ENCODE measurements at places on chromosomes 4 and X.

DNA sequence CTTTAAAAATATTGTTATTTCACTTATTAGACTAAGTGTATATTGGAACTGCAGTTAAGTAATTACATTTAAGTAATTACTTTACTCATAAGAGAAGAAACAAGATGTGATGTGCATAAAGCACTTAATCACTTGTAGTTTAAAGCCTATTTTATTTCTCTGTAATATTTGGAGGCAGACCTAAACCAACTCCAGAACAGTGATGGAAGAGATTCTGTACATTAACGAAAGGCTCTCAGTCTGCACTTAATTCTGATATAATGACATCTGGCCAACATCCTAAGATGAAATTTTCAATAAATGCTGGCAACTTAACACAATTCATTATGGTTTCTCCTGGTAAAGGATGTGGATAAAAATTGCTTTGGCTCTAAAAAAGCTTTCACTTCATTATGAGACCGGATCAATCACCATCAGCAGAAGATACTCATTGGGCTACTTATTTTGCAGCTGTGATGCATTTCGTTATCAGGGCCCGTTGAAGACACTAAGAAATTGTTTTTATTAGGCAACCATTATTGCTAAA is 342.6 kb downstream of the C4orf33 start:
- no peak for DNase-seq

GRCh38 chr4:177555007-177555574 is 112.9 kb upstream of the AGA start:
- DNase-seq = no peak

DNA sequence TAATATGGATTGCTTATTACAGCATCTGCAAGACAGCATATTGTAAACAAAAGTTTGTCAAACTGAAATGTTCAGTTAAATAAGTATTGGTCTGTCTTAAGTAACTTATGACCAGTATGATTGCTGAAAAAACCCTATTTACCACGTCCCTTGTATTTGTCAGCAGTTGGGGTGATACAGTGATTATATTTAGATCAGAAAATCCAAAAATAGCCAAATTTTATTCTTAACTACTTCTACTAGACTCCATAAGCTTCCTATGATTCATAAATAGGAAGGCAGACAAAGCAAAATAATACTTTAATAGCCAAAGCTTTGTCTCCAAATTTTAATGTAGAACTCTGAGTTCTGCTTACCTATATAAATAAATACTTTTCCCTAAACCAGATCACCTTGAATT is 45.3 kb downstream of the TBCK start:
- DNase-seq = no peak

GRCh38 chrX:144840616-144841015 is 406.7 kb upstream of the SPANXN1 start:
- DNase-seq = no peak

GRCh38 chrX:148917441-148917840 is 417.0 kb downstream of the AFF2 start:
- DNase-seq = no peak

DNA sequence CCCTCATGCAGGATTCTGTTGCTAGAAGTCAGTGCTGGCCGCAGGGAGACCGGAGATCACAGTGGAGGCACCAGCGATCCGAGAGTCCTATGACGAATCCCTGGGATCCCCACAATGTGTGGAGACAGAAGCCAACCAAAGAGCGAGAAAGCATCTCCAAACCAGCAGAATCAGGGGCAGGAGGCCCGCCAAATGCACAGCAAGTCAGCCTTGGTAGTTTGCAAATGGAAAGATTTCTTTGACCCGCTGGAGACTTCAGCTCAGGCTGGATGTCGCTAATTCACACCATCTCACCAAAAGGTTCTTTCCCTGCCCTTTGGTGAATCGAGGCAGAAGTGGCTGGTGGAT is 505 bp upstream of the PKD2 start:
- no peak for DNase-seq

GRCh38 chr4:88478247-88478646 is 21.3 kb downstream of the HERC5 start:
- DNase-seq = no peak

DNA sequence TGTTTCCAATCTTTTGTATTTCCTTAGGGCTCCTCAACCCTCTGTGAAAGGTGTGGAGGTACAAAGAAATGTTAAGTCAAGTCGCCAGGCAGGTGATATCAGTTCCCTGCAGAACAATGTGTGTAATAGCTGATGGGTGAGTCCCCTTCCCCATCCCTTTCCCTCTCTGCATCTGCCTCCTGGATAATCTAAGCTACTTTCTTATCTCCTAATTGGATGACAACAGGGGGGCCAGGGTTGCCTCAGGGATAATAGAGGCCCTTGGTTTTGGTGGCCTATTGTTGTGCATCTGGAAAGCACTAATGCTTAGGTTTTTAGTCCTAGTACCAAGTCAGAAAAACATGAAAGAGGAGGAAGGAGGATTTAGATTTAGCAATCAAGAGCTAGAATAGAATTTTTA is 29.1 kb downstream of the MAGED1 start:
- no peak for DNase-seq

- no peak for DNase-seq
Measured at GRCh38 chr4:143185253-143186107, 763 bp downstream of the USP38 start.

- peak; percentile 66 for DNase-seq
Measured at GRCh38 chr4:64271601-64272081, 137.6 kb downstream of the TECRL start.

- DNase-seq = no peak
Measured at GRCh38 chr4:138540056-138540800, 298.1 kb upstream of the SLC7A11 start.

DNA sequence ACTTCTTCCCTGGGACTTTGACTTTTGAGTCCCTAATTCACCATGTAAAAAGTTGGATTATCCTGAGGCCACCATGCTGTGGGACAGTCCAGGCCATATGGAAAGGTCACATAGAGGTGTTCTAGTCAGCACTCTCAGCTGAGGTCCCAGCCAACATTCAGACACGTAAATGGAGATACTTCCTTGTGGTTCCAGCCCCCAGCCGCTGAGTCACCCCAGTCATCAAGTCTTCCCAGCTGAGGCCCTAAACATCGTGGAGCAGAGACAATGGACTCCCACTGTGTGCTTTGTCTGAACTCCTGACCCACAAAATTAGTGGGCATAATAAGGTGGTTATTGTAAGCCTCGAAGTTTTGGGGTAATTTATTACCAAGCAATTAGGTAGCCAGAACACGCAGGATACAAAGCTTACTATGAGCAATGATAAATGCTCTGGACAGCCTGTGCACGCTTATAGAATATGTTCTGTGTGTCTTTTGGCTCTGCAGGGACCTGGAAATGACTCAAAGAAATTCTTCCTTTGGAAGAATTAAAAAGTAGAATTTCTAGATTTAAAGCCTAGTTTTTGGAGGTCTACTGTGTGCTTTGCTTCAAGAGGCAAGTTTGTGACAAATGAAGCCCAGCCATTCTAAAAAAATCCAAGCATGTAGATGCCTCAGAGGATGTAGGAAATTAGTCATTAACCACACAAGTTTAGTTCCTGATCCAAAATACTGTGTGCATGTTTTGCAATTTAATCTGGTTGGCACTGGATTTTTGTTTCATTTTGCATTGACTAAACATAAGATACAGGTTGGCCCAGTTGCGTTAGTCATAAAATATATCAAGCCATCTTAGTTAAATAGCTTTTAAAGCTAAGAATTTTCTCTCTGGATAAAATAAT is 33.2 kb upstream of the SLC9A7 start:
- peak; percentile 27 for DNase-seq

GRCh38 chr4:2077537-2078460 is 18.7 kb downstream of the NAT8L start:
- no peak for DNase-seq

DNA sequence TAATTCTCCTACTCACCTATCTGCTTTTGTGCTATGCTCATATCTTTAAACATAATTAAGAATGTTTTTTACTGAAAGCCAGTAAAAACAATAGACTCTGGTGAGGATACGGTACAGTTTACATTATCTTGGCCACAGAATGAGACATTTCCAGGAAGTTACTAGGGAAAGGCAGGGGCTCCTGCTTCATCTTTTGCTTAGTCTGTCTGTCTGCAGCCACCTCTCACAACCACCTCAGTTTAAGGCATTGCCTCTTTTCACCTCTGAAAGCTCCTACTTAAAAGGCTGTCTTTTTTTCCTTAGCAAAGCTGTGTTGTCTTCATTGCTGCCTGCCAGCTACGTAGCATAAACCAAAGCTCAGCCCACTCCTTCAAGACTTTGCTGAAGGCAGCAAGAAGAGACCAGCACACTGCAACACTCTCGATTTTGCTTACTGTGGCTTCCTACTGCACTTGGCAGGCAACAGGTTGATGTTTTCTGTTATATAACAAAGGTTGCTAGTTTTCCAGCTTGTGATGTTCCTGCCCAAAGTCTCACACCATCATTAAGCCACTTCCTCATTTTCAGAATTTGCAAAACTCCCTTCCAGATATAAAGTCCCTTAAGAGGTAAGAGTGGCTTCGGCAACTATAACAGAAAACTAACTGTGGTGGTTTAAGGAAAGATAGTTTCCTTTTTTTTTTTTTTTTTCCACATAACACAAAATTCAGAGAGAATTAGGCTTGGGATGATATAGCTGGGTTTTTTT is 432.9 kb downstream of the GRXCR1 start:
- no peak for DNase-seq

DNA sequence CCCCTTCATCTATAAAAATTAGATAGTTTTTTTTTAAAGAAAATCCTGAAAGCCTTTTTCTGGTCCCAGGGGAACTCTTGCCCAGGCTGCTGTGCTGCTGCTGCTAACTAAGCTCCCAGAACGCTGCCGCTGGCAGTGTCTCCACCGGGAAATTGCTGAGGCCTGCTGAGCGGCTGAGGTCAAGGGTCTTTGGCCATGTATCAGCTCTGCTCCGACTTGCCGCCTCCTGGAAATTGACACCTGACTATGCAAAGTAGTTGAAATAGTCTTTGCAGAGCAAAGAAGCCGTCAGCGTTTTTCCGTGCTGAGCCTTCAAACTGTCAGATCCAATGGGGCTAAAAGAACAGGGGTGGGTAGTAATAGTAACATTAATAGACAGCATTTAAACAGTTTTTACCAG is 839 bp downstream of the QDPR start:
- DNase-seq = no peak

GRCh38 chr4:78014889-78015886 is 41.9 kb upstream of the FRAS1 start:
- DNase-seq = no peak

DNA sequence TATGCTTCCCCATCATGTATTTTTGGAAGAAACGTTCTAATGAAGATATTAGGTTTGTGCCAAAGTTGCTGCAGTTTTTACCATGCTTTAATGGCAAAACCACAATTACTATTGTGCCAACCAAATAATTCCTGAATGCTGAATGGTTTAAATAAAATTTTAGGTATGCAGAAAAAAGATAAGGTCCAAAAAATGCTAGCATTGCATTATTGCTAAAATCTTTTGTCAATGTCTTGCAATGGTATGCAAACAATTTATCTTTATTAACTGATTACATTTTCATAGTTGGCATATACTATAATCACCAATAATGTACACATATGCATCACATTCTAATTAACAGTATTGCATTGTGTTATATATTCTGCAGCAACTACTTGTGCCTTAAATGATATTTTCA is 1657.4 kb upstream of the IGFBP7 start:
- DNase-seq = no peak

DNA sequence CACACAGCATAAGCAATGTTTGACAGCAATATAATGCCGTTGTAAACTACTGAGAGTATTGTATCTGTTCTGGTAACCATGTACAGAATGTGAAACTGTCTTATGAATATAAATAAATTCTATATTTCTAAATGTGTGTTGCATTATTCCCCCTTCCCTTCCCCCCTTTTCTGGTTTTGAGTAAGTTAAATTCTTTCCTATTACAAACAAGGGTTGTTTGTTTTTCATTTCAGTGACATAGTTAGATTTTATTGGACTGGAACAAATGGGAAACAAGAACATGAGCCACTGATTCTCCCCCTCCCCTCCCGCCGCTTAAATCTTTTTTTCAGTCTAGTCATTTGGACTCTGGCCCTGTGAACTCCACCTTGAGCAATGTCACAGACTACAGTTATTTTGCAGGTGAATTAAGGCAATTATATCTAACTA is 69.8 kb downstream of the GPAT3 start:
- no peak for DNase-seq

DNA sequence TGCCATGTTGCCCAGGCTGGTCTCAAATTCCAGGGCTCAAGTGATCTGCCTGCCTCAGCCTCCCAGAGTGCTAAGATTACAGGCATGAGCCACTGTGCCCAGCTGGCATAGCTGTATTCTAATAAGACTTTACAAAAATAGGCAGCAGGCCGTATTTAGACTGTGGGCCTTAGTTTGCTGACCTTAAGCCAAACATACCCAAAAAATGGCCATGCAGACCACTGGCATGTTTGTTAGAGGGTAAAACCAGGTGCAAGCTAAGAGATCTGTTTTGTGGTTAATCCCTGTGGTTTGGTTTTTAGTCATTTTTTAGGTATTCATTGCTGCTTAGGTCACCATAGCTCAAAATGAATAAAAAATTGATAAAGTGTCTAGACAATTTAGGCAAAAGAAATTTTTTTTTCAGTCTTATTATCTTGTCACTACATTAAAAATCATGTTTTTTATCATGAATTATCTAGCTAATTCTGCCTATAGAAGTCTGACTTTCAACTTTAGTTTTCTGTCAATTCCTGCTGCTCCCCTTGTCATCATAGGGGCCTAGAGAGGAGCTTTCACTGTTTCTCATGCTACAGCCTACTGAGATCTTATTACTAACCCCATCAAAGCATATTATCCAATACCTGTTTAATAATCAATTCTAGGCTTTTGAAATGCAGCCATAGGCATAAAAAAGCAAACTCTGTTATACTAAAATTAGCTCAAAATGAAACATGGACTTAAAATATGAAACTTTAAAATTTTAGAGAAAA is 7.5 kb upstream of the SPINK2 start:
- DNase-seq = no peak

- no peak for DNase-seq
Measured at GRCh38 chrX:19303256-19303880, 40.4 kb upstream of the PDHA1 start.

DNA sequence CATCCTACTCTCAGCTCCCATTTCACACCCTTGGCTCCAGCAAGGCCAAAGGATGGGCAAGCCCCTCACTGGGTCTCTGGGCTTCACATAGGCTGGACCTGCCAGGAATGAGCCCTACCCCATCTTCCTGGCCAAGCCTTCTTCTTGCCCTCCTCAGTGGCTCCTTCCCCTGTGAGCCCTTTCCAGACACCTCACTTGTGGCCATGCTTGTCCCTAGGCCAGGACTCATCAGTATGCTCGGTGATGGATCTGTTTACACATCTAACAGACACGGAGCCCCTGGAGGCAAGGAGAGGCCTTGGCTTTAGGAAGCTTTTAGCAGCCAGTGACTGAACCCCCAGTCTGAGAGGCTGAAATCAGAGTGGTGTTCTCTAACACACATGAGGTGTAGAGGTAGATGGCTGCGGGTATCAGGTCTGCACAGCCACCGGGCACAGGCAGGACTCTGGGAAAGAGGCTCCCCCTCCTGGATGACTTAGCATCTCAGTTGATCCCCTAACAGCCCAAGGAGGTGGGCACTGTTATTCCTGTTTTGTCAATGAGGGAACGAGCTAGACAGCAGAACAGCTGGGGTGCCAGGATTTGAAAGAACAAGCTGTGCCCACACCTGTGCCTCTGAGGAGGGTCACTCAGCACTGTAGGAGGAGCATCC is 44.8 kb downstream of the PPP2R2C start:
- DNase-seq = no peak

GRCh38 chr4:80417019-80417418 is 81.5 kb downstream of the CFAP299 start:
- DNase-seq = no peak

GRCh38 chr4:186722796-186723291 is 812 bp downstream of the FAT1 start:
- DNase-seq = no peak
